GM12878 (cell line): ENCODE measurements at places on chromosomes 7 and 10.

GRCh38 chr7:41336455-41336952 is 366.4 kb downstream of the INHBA start:
- no peak for DNase-seq

DNA sequence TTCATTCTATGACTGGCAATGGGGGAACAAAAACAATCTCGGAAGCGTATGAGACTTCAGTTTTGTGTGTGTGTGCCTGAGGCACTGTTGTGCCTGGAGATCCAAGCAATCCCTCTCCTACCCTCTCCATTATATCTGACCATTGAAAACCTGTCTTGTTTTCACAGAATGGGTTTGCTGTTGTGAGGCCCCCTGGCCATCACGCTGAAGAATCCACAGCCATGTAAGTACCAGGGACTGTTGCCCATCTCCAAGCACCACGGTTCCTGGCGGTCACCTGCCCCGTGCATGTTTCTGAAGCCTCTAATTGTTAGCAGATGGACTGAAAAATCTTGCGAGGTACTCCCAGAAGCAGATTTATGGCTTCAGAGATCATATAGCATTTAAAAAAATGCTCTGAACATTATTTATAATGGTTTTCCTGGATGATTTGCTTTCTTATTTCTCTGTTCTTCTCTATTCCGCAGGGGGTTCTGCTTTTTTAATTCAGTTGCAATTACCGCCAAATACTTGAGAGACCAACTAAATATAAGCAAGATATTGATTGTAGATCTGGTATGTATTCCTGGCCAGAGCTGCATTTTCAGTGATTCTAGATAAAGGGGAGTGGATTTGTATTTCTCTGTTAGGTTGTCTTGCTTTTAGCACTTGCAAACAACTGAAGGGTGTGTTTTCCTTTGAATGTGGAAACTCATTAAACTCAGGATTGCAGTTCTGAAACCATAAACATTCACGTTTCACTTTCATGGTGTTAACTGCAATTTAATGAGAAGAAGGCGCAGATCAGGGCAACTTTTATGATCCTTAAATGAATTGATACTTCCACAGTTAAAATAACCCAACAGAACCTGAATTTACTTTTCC is 288.2 kb downstream of the TWIST1 start:
- DNase-seq, result no peak

DNA sequence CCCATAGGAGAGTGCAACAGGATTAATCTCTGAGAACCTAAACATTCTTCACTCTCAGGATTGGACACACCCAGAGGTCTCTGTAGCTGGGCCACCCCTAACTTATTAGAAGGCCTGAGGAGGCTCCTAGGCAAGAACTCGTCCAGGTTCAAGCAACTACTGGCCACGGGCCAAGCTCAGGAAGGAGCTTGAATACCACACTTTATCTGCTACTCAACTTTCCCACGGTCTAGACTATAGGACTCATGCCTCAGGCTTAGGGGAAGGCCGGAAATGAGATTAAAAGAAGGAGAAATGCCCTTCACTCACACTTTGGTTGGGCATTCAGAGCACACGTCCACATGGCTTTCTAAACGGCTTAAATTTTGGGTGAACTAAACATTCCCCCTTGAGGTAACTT is 142.8 kb upstream of the PHYHIPL start:
- no peak for DNase-seq

DNA sequence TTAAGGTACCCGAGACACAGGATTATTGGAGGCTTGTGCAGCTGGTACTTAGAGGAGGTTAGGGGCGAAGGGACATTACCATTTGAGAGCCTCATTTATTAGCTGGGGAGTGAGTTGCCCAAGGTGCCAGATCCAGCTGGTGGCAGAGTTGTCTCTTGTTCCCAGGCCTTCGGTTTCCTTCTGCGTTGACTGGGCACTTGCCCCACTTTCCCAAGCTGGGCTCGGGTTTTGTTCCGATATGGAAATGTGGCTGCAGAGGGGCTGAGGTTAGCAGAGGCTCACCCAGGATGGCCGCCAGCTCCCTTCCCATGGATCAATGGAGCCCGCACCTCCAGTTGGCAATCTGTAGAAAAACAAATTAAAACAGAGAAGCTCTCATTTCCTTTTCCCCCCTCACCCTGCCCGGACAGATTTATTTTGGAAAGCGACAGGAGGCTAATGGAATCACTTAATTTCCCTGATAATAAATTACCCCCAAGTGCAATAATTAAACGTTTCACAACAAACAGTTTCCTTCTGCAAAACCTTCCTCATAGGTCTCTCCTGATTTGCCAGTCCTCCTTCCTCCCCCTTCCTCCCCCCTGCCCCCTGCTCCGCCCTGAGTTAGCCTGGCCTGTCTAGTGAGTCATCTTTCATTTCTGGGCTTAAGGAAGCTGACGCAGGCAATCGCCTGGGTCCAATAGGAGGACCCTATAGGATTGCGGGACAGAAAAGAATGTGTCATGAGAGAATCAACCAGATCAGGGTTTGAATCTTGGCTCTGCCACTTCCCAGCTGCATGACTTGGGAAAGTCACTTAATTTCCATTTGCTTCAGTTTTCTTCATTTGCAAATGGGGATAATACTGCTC is 51.7 kb downstream of the ADRA2A start:
- DNase-seq, result no peak

- DNase-seq, result no peak
Measured at GRCh38 chr10:43114743-43115611, 23.3 kb upstream of the CSGALNACT2 start.

GRCh38 chr10:21002091-21002878 is 105.2 kb upstream of the NEBL start:
- DNase-seq, result no peak

- no peak for DNase-seq
Measured at GRCh38 chr10:125164421-125164820, 4.1 kb upstream of the CTBP2 start.

GRCh38 chr10:43961523-43962345 is 313.1 kb upstream of the ZNF32 start:
- DNase-seq, result no peak

DNA sequence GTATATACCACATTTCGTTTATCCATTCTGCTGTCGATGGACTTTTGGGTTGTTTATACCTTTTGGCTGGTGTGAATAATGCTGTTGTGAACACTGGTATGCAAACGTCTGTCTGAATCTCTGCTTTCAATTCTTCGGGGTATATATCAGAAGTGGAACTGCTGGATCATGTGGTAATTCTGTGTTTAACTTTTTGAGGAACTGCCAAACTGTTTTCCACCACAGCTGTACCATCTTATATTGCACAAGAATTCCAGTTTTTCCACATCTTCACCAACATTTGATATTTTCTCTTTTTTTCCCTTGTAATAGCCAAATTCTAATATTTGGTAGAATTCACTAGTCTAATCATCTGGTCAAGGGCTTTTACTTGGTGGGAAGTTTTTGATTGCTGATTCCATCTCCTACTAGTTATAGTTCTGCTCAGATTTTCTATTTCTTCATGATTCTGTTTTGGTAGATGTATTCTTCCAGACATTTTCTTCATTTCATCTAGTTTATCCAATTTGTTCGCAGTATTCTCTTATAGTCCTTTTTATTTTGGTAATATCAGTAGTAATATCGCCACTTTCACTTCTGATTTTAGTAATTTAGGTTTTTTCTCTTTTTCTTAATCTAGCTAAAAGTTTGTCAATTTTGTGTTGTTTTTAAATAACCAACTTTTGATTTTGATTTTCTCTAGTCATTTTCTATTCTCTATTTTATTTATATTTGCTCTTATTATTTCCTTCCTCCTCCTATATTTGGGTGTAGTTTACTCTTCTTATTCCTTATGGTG is 271.2 kb downstream of the ZEB1 start:
- DNase-seq, result no peak
